BJ (cell line): ENCODE measurements at places on chromosomes 16 and 17.

GRCh38 chr16:50195276-50195675 lies 42.2 kb downstream of the TENT4B start:
- peak; percentile 21 for DNase-seq

GRCh38 chr17:70863436-70864248 lies 694.3 kb downstream of the KCNJ2 start:
- no peak for DNase-seq

DNA sequence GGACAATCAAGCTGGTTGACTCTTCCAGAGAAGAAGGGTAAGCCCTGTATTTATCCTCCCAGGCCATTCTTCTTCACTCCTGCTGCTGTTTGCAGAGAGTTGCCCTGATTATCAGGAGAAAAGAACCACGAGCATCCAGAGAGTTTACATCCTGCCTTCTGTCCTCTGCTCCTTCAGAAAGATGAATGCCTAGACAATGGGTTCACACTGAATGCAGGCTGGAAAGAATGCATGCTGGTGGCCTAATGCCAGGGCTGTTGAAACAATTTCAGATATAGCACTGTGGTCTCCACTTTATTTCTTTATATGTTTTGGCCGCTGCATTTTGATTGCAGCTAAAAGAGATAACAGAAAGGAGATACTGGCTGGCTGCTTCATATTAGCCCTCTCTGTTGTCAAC lies 21.2 kb upstream of the HAS3 start:
- DNase-seq = no peak

- no peak for DNase-seq
These were observed 10.8 kb downstream of the NTN1 start for GRCh38 chr17:9032151-9032550.

GRCh38 chr16:21646091-21646490 lies 6.3 kb downstream of the IGSF6 start:
- no peak for DNase-seq

DNA sequence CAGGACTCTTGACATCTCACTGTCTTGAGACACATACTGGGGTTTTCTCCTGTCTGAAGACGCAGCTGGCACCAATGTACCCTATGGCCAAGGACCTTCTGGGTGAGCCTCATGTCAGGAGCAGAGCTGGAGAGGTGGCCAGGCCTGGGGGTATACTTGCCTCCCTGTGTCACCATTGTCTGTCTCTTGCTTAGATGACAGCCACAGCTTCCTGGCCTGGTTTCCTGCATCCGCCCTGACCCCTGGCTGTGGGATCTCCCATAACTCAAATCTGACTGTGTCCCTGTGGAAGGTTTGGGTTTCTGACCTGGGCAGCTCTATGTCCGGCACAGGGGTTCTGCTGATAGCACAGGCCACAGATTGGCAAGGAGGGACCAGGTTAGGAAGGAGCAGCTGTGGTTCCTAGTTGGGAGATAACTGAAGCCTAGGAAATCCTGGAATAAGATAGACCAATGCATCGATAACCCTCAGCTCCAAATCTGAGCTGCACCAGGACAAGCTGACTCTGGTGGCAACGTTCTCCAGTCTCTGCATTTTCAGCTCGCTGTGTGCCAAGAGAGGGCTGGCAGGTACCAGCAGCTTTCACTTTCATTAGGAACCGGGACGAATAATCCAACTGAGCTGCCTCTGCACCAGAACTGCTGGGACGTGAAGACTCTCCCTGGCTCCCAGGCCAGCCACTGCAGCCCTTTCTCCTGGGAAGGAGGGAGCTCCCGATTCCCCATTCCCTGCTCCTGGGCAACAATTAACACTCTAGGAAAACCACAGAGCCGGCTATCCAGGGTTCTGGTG lies 5.0 kb downstream of the DEXI start:
- no peak for DNase-seq

- no peak for DNase-seq
These were observed 5.9 kb upstream of the MMD start for GRCh38 chr17:55427587-55427882.
